Substantia nigra (tissue), 51 donors: ENCODE measurements at places on chromosomes 16 and 17.

DNA sequence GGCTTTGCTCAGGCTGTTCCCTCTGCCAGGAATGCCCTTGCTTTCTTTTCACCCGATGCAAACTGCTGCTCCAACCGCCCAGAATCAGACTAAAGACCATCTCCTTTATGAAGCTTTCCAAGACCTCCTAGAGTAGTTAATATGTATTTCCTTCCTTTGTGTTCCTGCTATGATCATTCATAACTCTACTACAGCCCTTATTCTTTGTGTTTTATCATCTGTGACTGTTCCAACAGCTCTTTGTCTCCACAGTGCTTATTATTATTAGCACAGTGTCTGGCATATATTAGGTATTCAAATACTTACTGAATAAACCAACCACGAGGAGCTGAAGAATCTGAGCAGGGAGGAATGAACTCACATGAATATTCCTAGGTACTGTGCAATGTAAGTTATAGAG is 7.6 kb downstream of the PSME3IP1 start:
- DNase-seq: no peak

GRCh38 chr17:3748576-3748975 is 24.9 kb downstream of the HASPIN start:
- DNase-seq: no peak

- DNase-seq: no peak
Observed at GRCh38 chr16:83849421-83849820, 41.6 kb downstream of the HSBP1 start.

DNA sequence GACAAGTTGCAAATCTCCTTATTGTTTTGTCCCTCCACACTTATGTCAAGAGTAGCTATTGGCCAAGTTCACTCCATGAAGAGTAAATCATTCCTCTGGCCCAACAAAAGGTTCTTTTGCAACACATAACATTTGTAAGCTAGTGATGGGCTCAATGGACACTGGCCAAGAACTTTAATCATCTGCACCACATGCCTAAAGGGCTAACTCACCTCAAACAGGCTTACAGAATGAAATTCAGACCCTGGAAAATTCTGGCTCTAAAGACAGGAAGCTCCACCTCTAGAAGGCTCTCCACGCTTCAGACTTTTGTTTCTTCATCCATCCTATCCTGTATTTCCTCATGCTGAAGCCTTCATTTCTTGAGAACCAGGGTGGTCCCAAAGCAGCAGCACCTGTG is 10.9 kb upstream of the ANKFN1 start:
- DNase-seq: no peak

DNA sequence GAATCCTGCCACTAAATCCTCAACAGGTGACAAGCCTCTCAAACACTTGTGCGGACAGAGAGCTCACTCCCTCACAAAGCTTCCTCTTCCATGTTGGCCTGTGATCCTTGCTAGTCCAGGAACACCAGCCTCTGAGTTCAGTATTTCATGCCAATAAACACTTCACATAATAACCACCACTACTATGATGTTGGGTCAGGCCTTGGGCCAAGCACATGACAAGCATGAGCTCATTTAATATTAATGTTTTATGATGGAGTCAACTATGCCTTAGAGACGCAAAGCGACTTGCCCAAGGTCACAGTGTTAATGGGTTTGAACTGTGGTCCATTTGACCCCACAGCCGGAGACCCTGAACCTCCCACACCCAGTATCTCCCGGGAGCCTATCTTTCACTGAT is 129.1 kb downstream of the GAS7 start:
- no peak for DNase-seq

DNA sequence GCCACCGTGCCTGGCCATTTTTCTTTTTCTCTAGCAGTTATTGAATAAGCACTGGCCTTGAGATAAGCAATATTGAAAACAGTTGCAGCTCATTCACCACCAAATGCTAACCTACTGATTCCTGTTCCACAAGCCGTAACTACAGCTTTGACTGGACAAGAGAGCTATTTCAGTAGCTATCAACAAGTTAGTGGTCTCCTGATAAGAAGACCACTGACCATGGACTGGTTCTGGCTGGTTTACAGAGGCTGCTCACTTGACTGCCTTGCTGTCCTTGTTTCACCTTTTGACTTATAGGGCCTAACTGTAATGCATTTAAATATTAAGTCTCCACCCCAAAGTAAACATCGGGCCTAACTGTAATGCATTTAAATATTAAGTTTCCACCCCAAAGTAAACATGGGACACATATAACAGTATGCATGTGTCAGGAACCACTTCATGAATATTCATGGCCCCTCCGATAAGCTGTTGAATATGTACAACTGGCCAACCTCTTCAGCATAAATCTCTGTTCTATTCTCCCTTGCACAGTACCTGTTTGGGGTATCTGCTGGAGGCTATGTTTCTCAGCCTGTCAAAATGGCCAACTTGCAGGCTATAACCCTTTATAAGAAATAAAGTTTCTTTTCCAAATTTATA is 94.1 kb downstream of the USP32 start:
- DNase-seq: no peak

DNA sequence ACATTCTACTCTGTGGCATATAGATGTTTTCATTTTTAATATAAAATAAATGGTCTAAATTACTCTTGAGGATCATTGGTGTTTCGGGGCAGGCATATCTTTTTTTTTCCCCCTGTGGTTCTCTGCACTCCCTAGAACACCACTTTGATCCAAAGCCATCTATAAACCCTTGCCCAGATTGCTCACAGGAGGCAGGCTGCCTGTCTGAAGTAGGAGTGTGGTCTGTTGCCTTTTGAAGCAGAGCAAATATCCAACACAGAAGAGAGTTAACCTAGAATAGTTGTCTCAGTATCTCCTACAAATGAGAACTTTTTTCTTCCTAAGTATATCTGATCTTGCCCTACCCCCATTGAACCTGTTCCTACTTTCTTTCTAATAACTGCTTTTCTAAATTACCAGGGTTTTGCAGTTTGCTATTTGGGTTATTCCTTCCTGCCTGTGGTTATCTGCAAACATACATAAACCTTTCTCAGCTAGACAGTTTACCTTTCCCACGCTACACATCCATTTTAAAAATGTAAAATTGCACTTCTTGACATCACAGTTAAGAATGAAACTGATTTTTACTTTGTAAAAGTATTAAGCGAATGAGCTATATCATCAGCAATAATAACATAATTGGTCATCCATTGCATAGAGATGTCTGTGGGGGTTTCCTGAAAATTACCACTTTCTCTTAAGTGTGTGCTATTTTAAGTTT is 4.7 kb upstream of the CMTM1 start:
- DNase-seq: no peak

DNA sequence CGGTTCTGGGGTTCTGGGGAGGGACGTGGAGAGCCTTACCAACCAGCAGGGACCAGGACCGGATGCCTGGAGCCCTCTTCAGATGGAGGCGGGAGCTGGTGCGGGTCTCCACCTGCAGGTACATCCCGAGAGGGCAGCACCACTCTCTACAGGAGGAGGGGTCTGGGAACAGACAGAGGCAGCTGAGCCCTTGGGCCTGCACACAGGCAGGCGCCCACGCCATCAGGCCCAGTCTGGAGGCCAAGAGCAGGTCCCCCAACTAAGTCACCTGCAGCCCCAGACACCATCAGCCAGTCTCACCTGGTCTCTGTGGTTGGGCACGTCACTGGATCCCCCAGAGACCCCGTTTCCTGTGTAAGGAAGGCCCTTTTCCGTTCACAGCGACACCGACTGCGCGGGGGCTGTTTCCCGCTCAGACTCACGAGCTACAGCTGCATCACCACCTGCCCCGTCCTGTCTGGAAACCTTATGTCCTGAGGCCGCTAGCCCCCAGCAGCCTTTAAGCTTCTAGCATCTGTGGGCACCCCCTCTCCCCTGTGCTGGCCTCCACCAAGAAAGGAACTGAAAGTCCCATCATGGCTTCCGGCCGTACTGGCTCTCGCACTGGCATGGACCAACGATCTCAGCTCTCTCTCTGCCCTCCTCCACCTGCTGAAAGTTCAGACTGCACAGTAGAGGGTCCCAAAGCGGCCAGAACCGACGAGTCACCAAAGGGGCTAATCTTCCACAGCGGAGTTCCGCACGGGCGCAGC is 1.2 kb downstream of the CYBC1 start:
- DNase-seq: no peak
